Daoy (cell line): ENCODE measurements at places on chromosomes 3 and 15. TPM values are rescaled to one million over a fixed set of nuclear protein-coding genes. Genes with fewer than 3 reads are reported as not detected.
A peak's percentile ranks its signal among the peaks of the same experiment; 100 is the strongest.

Gene NEK4
- 17.1 and 22.9 TPM in 2 replicates for total RNA-seq

Gene PRR20G
- total RNA-seq: not detected in 2 replicates

Gene GOLGA8T
- 1.5 TPM in 1 of 2 replicates, not detected in the other for total RNA-seq

Gene PPP2R3A
- 6.5 and 10.2 TPM in 2 replicates for total RNA-seq

Gene MCTP2
- total RNA-seq: 3.7 TPM in 2 replicates

Gene FOXB1
- total RNA-seq: 0.06 TPM in 1 of 2 replicates, not detected in the other

Gene SLC28A1
- total RNA-seq: not detected in 2 replicates

Gene TTC14
- total RNA-seq: 41.4 and 65.6 TPM in 2 replicates

Gene PPARG
- 67.2 and 76.2 TPM in 2 replicates for total RNA-seq

Gene TIMP4
- 1.7 and 2.2 TPM in 2 replicates for total RNA-seq

Gene IL17RD
- 0.46 and 0.71 TPM in 2 replicates for total RNA-seq

Gene ATP13A5
- 0.30 TPM in 1 of 2 replicates, not detected in the other for total RNA-seq

Gene SORD
- 52.6 and 55.1 TPM in 2 replicates for total RNA-seq

Gene CHRD
- total RNA-seq: 0.11 and 1.6 TPM in 2 replicates

- no peak for DNase-seq
Measured at GRCh38 chr15:86060674-86061073, 19.0 kb upstream of the AGBL1 start.

GRCh38 chr15:32824777-32825176 lies 107.0 kb downstream of the GREM1 start:
- DNase-seq: peak; percentile 84

GRCh38 chr3:52097851-52098507 lies 41.6 kb upstream of the DUSP7 start:
- no peak for DNase-seq

DNA sequence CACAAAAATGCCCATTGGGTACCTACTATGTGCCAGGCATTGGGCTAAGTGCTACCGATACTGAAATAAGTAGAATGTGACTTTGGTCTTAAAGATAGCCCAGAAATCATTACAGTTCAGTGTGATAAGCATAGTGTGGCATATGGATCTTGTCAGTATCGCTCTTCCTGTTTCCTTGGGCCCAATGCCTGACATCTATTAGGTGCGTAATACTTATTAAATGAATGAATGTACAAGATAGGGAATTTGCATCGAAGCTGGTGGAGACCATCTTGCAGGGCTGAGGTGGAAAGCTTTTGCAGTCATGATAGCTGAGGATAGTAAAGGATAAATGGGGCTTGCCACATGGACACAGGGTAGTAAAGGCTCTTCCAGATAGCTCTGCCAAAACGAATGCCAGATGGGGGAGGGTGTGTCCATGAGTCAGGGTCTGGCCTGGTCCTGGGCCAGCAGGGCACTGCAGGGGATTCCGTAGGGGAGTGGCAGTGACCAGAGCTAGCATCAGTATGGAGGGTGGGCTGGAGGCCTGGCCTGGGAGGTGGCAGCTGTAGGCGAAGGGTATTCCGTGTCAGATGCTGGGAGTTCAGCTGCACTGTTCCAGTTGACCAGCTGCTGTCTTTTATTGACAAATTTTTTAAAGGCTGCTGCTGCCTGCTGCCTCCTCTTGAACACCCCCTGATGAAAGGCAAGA lies 23.5 kb downstream of the TSEN2 start:
- peak; percentile 78 for DNase-seq

- DNase-seq: no peak
Measured at GRCh38 chr3:141505166-141505565, 18.3 kb downstream of the RASA2 start.

GRCh38 chr3:129195731-129196256 lies 12.1 kb upstream of the CNBP start:
- peak; percentile 88 for DNase-seq

- no peak for DNase-seq
Measured at GRCh38 chr3:32216172-32216783, 22.2 kb upstream of the CMTM8 start.

GRCh38 chr3:151371526-151371925 lies 13.0 kb downstream of the P2RY12 start:
- DNase-seq: no peak

GRCh38 chr3:80663426-80663825 lies 895.6 kb upstream of the ROBO1 start:
- DNase-seq: no peak

DNA sequence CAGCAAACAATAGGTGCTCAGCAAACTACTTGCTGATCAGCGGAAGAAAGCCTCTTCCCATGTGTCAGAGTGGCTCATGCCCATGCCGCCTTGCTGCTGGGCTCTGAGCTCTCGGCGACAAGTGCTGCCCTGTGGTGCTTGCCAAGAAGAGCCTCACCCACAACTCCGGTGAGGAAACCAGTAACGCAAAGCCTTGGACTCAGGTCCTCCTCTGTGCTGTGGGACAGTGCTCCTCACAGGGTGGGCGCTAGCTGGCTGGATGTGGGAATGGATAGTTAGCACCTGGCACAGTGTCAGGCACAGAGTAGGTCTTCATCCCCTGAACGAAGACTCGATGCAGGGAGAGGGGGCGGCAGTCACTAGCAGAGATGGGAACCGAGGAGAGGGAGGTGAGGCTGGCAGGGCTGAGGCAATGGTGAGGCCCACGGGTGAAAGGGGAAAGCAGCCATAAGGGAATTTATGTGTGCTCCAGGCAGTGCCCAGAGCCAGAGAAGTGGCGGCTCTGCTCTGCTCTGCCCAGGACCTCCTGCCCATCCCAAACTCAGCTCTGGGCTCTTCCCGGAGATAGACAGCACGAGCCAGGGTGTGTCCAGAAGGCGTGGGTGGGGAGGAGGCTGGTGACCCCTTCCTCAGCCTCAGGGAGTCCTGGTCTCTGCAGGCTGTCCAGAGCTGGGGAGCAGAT lies 55.7 kb downstream of the IQSEC1 start:
- DNase-seq: no peak

DNA sequence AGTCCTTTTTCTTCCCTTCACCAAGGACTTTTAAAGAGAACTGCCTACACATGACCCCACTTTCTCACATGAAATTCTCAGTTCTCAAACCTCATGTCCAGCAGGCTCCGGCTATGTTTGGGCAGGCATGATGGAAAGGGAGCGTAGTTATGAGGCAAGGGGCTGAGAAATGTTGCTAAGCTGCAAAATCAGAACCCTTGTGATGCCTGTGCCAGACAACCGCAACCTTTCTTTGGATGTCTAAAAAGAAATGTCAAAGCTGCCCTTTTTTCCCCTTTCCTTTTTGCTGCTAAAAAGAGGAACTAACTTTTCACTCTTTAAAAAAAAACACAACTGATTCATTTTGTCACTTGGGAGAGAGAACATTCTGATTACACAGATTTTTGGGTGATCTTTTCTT lies 19.2 kb downstream of the GNB4 start:
- no peak for DNase-seq

- peak; percentile 58 for DNase-seq
Measured at GRCh38 chr15:67548862-67549651, 6.6 kb downstream of the MAP2K5 start.

- no peak for DNase-seq
Measured at GRCh38 chr15:74252721-74253120, 16.6 kb downstream of the CCDC33 start.

DNA sequence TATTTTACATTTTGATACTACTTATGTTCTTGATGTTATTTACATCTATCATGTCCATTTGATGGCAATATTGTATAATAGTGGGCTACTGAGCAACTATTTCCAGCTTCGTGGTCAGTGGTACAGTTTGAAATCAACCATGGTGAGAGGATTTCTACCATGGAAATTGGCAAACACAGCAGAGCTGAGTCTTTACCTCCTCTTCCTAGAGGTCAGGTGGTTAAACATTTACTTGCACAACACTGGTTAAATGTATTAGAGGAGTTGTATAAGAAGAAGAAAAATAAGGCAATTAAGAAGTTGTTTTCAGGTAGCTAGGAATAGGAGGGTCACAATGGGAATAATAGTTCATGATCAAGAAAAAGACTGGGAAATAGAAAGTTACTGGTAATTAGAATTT lies 7.2 kb upstream of the PPM1L start:
- DNase-seq: no peak

DNA sequence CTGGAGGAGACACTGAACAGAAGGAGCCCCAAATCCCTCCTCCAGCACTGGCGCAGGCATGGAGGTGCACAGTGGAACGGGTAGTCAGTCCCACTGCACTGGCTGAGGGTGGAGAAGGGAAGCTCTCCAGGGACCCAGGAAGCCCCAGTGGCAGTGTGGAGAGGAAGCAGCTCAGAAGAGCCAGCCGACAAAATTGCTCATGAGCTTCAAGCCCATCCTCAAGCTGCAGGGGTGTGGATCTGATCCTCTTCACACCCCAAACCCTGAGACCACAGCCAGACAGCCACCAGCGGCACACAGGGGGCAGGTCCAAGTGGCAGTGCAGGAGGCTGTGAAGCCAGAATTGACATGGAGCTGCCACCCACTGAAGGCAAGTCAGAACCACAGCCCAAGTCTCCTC lies 32.1 kb downstream of the CYFIP1 start:
- DNase-seq: no peak

DNA sequence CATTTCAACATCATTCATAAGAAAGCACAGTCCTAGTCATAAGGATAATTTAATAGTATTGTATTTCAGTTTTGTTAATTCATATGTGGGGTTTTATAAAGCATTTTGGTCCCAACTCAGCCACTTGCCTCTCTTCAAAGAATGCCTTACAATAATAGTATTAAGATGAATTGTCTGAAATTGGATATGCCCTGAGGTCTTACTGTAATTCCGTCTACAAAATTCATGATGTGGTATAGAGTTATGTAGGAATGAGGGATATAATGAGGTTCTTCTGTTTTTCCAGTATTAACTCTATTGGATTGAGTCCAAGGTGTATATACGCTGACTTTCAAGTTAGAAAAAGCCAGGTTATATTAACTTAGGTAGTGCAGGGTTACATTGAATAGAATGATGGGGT lies 177.0 kb downstream of the GOLIM4 start:
- no peak for DNase-seq

DNA sequence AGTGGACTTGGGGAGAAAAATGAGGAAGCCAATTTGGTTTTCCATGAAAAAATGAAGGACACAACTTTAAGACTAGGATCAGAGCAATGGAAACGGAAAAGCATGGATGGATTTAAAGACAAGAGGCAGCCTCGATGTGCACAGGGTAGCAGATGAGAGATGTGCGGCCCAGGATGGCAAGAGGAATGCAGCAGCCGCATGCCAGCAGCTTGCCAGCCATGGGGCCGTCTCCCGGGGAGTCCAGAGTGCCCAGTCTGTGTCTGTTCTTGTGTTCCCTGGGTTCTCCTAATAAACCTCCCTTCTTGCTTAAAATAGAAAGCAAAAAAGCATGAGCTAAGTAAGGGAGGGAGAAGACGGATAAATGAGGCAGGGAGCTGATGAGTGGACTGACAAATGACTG lies 68.0 kb upstream of the IQSEC1 start:
- DNase-seq: no peak

GRCh38 chr15:92394309-92395097 lies 822 bp downstream of the ST8SIA2 start:
- peak; percentile 28 for DNase-seq

GRCh38 chr15:100099976-100100375 lies 241.8 kb downstream of the ADAMTS17 start:
- no peak for DNase-seq

DNA sequence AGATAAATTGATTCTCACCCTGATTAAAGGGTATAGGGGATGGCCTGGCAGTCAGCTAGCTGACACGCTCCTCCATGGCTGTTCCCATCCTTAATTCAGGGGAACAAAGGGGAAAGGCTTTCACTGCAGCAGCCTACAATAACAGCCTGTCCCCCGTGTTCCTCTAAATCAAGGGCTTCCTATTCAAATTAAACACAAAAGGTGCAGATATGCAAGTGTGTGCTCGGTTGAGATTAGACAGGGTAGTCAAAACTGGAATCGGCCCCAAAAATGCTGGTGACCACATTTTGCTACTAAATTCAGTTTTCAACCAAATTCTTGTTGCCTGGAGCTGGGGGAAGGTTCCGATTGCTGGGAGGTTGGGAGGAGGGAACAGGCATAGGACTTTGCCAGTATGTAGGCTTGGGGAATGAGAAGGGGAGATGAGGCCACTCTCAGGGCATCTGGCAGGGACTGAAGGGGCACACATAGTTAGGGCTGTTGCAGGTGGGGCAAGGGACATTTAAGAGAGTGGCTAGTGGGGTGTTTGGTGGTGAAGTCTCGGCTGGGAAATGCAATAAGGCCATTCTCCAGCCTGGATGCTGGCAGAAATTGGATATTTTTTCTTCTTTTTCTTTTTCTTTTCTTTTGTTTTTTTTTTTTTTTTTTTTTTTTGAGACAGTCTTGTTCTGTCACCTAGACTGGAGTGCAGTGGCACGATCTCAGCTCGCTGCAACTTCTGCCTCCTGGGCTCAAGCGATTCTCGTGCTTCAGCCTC lies 32.9 kb upstream of the CTSH start:
- DNase-seq: no peak

- DNase-seq: no peak
Measured at GRCh38 chr15:66628976-66629723, 63.4 kb upstream of the LCTL start.

DNA sequence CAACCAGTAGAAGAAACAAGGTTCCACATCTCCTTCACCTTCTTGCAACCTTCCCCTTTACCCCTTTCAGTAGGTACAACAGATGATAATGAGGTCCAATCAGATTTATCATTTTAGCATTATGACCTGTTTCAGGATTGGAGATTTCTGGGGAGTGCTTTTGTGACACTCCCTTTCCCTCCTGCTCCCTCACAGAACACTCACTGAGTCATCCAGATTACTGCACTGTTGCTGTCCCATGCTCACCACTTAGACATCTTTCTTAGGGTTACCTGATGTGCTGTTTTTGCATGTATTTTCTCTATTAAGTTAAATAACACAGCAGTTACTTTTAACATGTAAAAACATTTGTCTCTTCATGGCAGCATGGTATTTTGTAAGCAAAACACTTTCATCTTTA lies 118.5 kb downstream of the MFSD1 start:
- no peak for DNase-seq

DNA sequence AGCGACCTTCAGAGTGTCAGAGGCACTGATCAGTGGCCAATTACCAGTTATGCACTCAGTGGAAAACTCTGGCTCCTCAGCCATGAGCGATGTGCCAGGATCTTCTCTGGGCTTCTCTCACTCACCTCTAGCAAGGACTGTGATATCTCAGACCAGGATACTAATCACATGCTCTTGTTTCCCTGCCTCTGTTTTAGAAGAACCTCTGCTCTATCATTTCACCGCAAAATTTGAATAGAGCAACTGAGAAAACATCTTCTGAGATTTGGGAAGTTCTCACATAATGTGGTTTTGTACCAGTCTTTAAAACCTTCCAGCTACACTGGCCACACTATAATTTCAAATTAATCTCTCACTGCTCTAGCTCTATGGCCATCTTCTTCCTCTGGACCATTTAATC lies 325.8 kb upstream of the FRG2C start:
- DNase-seq: no peak
